ENCODE measurements at places on chromosomes 5 and 9.
A peak's percentile ranks its signal among the peaks of the same experiment; 100 is the strongest.

DNA sequence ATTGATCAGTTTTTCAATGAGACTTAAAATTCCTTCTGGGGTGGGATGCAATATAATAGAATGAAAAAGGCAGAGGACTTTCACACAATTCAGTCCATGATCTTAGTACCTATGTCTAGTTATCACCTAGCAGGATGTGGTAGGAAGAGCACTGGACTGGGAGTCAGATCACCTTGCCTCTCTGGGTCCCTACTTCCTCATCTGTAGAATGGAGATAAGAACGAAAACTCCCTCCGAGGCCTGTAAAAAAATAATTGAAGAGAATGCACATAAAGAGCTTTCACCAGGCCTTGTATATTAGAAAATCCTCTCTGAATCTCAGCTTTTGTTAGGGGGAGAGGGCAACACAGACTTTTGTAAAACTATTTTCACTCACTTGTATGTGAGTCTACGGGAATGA, 681 bp upstream of the TMEFF1 start:
- DNase-seq, result no peak

DNA sequence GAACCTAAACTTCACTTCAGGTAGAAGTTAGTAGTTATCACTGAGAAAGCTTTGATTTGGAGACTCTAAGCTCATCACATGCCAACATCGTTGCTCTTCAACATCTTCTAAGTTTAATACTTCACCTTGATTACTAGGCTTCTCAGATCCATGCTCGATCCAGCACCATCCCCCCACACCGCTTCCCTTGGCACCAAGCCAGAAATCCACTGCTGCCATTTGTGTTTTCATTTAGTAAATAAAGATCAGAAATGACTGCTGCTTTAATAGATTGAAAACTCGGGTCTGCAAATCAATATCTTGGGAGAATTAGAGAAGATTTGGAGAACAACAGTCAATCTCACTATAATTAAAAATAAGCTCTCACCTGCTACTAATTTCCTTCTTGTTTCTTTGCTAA, 214.7 kb upstream of the NR4A3 start:
- peak; percentile 31 for DNase-seq

- no peak for DNase-seq
Measured at GRCh38 chr5:122629121-122629677, 145.7 kb upstream of the SNX2 start.

DNA sequence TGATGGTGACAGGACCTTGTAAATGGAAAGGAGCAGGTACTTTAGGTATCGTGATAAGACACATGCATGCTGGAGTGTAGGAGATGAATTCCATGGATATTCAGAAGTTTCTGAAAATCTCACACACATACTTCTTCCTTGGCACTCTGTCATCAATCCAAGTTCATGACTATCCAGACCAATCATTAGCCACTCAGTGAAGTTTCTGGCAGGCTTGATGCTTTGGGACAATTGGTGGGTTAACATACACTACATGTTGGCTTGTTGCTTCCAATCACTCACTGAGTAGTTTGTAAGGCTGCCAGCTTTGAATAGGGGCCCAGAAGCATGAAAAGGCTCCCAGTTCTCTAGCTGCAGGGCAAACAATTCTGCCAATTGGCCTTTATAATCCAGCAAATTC, 147.6 kb downstream of the CEMIP2 start:
- no peak for DNase-seq

GRCh38 chr5:127223256-127223974, 67.2 kb upstream of the MEGF10 start:
- DNase-seq, result no peak

DNA sequence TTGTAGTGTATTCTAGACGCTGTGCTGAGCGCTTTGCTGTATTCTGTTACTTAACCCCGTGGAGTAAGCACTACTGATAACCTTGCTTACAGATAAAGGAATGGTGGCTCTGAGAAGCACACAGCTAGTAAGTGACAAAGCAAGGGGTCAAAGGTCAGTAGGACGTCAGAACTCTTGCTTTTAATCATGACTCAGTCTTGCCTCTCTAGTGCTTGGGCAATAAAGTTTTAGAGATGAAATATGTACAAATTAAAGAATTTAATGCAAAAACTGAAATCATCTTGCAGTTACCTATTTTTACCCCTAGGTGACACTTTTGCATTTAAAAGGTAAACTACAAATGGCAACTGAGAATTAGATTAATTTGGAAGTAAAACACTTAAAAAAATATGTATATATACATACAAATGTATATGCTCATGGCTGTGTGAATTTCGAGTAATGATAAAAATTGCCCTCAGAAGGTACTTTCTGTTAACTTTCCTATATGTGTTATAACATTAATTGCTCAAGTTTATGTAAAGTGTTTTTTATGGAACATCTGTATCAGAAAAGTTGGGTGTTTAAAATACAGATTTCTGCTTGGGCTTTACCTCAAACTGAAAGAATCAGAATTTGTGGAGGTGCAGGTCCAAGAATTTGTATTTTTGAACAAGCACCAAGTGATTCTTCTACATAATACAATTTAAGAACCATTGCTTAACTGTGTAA, 175.1 kb upstream of the DAB2 start:
- DNase-seq, result no peak

GRCh38 chr9:21477466-21477865, 4.6 kb downstream of the IFNE start:
- no peak for DNase-seq

Measured in NCI-H1092 (cell line).